ENCODE measurements at places on chromosomes 3 and 15.

DNA sequence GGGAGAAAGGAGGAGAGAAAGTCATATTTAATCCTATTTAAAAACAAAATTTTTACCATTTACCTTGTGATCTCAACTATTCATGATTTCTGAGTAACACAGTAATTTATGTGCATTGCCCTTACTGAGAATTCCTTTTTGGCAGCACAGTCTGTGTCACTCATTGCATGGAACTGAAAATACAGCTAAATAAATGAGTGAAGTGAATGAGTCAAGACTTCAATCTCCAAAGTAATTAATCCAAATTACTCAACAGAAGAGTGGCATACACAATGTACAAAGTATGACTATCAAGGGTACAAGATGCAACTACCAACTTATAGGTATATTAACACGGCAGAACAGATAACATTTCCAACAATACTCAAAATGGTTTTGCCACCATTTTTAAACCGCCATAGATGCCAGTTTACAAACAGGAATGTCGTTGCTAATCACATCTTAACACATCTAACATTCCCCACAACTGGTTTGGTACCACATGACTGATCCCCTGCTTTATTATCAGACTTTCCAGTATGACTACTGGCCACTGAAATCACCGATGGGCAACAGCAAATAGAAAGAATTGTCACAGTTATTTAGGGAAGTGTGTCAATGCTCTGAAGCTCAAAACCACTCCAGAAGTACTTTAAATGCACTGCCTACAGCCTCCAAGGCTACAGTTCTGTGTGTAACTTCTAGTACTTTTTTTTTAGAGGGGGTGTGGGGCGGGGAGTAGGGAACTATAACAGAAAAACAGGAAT lies 410.4 kb downstream of the SHQ1 start:
- no peak for DNase-seq

GRCh38 chr3:153087595-153088566 lies 74.1 kb upstream of the RAP2B start:
- no peak for DNase-seq

DNA sequence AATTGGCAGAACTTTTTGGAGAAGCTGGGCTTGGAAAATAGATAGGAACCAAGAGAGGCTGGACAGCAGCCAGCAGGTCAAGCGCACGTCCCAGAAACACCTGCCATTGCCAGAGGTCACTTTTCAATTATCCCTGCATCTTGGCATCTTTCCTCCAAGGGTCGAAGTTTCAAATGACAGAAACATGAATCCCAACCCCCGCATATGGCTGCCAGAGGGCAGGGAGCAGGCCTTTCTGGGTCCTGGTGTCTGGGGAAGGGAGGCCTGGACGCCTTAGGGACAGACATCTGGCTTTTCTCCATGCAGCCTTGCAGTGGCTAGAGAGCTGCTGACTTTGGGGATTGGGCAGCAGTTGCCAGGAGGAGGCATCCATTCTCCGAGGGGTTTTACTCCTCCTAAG lies 164.5 kb upstream of the TPM1 start:
- DNase-seq = no peak

GRCh38 chr15:57481038-57481705 lies 104.9 kb downstream of the CGNL1 start:
- no peak for DNase-seq

- DNase-seq = no peak
Observed at GRCh38 chr3:13684350-13684749, 135.4 kb downstream of the FBLN2 start.

- DNase-seq = peak; percentile 37
Observed at GRCh38 chr3:129015388-129016105, 14.4 kb downstream of the EFCC1 start.

GRCh38 chr3:122496508-122496907 lies 18.2 kb downstream of the KPNA1 start:
- no peak for DNase-seq

DNA sequence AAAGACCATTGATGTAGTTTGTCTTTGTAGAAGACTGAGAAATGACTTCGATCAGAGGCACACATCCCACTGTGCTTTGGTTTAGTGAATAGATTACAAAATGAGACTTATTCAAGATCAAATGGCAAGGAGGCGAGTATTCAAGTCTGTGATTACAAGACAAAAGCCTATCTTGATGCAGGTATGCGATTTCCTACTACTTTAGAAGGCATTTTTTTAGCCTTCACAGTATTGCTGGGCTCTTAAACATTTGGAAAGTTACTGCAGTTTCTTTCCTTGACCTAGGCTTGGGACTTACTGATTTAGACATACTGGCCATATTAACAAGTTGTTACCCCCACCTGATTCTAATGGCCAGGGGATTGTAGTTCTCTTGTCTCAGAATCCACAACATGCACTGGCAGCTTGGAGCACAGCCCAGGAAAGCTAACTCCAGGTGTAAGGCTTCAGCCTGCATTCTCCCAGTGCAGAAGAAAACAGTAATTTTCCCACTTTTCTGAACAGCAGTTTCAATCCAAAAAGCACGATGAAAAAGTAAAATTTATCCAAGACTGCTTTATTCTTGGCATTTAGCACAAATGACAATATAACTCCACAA lies 311.6 kb downstream of the EPHA6 start:
- DNase-seq = no peak

GRCh38 chr3:36969540-36970432 lies 23.1 kb downstream of the EPM2AIP1 start:
- peak; percentile 29 for DNase-seq

- no peak for DNase-seq
Observed at GRCh38 chr15:61003437-61004218, 225.5 kb downstream of the RORA start.

DNA sequence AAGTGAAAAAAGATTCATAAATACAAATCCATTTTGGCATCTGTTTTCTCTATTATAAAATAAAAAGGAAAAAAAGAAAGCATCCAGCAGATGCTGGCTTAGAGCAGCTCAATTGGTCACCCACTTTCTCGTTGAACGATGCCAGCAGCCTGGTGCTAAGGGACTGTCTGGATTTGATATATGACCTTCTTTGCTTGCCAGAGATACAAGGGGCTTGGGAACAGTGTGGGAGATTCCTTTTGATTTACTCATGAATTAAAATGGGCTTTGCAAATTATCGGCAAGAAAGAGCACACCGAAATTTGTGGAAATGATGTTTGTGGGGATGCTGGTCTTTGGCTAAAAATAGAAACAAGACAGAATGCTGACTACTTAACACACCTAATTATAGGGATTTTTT lies 210.3 kb upstream of the STT3B start:
- DNase-seq = no peak

- no peak for DNase-seq
Observed at GRCh38 chr15:31366169-31366734, 39.6 kb downstream of the KLF13 start.

DNA sequence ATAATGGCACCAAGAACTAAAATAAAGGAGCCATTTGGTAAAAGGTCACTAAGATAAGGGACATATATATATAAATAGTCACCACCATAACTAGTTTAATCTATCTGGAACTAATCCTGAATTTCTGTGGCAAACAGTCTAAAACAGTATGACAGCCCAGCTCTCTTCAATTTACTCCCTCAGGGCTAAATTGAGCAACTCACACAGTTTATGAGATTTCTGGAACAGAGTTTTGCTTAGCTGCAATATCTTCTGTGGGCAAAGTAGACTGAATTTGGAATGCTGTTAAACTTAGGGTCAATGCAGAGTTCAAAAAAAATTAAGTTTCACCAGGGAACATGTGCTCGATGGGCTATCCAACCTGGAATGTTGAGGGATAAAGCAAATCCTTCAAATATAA lies 70.1 kb upstream of the VEPH1 start:
- no peak for DNase-seq

- DNase-seq = no peak
Observed at GRCh38 chr3:181488536-181488935, 223.2 kb upstream of the SOX2 start.

- no peak for DNase-seq
Observed at GRCh38 chr3:39343076-39343717, 13.7 kb downstream of the CCR8 start.

DNA sequence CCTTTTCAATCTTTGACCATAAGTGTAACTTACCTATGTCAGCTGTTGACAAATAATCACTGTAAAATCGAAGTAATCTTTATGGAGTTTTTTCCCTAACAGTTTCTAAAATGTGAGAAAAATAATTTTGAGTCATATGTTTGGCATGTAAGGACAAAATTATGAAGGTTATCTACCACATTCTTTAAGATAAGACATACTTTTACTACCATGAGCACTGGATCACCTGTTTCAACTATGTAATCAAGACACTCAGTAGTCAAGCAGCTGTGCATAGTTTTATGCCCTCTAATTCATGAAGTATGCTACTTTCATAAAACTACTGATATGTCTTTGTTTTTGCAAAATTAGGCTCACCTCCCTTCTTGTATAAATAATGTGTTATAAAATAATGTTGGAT lies 12.1 kb downstream of the FGF7 start:
- DNase-seq = no peak

GRCh38 chr15:59437817-59438624 lies at the start of gene FAM81A:
FAM81A (plus strand) TSS chr15:59438186; CDS start chr15:59458627, 20,441 bp downstream.
- DNase-seq = peak; percentile 29

DNA sequence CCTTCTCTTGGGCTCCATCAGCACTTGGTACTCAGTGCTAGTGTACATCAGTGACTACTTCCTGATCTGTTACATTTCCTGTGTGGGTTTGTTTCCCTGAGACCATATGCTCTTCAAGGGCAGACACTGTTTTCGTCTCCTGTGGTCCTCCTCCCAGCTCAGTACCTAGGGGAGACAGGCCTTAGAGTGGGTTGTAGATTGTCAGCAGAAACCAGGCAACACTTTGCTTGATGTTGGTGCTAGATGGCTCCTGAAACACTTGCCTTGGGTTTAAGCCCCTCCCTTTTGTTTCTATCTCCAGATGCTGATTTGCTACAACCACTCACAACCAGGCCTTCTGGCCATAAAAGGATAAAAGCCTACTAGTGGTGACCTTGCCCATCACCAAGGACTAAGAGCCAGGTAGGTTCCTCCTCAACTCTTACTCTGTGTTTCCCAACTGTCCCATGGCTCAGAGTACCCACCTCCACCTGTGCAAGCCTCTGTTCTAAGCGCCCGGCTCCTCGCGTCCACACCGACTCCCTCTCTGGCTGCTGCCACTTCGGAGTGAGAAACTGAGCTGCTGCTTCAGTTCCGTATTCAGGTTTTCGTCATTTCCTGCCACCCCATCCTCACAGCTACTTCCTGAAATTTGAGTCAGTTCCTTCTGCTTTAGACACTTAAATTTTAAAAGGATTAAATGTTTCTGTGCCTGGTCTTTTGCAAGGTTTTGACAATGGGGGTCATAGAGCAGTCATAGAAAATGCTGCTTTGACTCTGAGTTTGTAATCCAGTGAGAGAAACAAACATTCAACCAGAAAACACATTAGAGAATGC lies at the start of gene HCLS1:
Gene HCLS1 (minus strand): TSS at position 548 of the 816 bp plus-strand sequence. CDS start 2,556 bp downstream, outside the sequence.
- DNase-seq = peak; percentile 55

- no peak for DNase-seq
Observed at GRCh38 chr3:53974324-53974723, 82.7 kb upstream of the SELENOK start.

GRCh38 chr15:29067949-29068348 lies 182.2 kb downstream of the APBA2 start:
- DNase-seq = no peak

- no peak for DNase-seq
Observed at GRCh38 chr3:128080323-128081080, 28.3 kb downstream of the SEC61A1 start.

GRCh38 chr3:149894205-149894604 lies 76.5 kb downstream of the PFN2 start:
- no peak for DNase-seq

GRCh38 chr15:28964098-28964497 lies 78.3 kb downstream of the APBA2 start:
- DNase-seq = no peak

DNA sequence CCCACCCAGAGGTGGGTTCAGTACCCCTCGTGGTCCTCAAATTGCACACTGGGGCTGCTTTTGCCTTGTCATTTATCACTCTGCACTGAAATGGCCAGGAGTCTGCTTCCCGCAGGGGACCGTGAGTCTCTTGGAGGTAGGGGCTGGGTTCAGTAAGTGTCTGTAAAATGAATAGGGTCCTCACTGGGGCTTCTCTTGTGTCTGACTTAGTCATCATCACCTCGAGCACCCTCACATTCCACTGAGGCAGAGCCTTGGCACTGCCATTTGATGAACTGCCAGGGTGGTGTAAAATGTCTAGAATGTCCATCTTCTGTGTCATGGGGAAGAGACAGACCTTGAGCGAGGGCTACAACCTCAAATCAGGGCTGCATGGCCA lies 61.0 kb upstream of the RYK start:
- no peak for DNase-seq

GRCh38 chr3:135965129-135965505 lies 411 bp upstream of the PPP2R3A start:
- DNase-seq = no peak

DNA sequence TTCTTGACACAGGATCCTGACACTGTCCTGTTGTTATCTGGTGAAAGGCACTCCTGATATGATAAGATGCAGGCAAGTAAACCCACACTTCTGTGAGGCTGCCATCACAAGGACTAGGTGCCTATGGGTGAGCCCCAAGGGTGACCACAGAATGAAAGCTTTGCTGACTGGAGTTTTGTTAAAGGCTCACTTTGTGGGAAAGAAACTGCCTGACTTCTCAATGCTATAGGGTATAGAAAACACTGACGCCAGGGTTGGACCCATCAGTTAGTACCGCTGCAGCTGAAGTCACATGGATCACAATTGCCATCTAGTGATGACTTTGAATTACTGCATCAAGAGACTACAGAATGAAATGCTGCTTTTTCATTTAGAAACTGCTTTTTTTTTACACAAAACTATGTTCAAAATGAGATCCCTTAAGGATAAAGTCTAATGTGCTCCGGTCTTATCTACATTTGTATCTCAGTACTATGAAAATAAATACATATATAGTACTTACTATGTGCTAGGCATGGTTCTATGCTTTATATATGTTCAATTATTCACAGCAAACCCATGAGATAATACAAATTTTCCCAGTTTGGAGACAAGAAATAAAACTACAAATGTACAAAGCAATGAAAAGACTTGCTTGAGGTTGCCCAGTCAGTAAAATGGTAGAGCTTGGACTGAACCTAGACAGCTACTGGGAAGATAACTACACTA lies 64.2 kb upstream of the CMSS1 start:
- DNase-seq = no peak

DNA sequence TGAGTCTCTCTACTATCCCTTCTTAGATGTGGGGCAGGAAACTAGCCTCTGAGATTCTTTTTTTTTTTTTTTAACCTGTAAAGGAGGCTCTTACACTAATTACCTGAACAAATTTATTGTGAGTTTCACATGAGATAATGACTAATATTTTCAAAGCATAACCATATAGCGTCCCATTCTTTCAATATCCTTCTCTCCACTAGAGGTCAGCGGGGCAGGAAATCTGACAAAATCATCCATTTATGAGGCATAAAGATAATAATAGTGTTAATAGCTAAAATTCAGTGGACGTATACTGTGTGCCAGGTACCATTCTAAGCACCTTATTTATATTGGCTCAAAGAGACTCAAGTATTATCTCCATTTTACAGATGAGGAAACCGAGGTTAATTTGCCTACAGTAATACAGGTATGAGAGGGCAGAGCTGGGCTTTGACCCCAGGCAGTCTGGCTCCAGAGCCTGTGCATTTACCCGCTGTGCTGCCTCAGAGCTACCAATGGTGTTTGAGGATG lies 16.3 kb upstream of the SMAD6 start:
- no peak for DNase-seq
